ENCODE measurements at places on chromosomes 12 and 14.

GRCh38 chr12:102008615-102009126 lies 53.1 kb downstream of the WASHC3 start:
- DNase-seq = no peak

GRCh38 chr14:98160901-98161300 lies 1111.1 kb downstream of the BCL11B start:
- no peak for DNase-seq

GRCh38 chr12:754473-754820 lies 2.1 kb downstream of the WNK1 start:
- no peak for DNase-seq

DNA sequence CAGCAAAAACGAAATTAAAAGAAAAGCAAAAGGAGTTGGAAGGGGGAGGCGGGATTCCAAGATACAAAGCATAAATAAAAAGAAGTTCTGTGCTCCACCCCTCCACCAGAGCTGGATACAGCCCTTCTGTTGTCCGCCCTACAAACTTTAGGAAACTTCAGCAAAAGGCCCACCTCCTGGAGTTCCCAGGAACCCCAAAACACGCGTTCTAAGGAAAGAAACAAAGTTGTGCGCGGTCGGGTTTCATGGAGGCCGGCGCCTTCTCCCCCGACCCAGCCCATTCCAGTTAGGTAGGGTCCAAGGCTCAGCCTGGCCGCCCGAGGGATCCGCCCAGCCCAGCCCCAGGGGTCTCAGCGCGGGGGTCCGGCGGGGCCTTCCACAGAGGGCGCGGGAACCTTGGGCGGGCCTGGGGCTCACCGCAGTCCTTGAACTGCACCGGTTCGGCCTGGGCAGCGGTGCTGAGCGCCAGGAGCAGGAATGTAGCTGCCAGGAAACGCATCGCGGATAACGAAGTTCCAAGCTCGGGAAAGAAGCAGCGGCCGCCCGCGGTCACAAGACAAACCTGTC lies at the start of gene NPC2:
NPC2 (minus strand) TSS at position 530 of the 567 bp plus-strand sequence; CDS start at position 499, 31 bp downstream.
- DNase-seq = no peak

DNA sequence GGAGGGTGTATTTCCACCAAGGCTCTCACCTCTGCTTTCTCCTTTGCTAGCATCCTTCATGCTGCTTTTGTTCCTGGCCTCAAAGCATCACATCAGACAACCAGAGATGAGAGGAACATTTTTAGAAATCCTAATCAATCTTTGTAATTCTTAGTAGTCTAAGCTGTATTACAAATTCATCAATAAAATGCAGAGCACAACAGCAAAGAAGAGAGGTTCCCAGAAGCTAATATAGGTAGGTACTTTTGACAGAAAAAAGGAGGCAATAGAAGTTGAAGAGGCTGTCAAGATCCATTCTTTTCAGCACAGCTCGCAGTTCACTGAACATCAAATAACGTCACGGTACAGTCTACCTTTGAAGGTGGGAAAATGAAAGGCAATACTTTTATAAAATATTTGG lies 265.2 kb upstream of the SYT1 start:
- no peak for DNase-seq

- no peak for DNase-seq
Observed at GRCh38 chr12:75212072-75212471, 2.4 kb upstream of the KCNC2 start.

GRCh38 chr12:54987611-54988231 lies 3.2 kb upstream of the TESPA1 start:
- DNase-seq = no peak

DNA sequence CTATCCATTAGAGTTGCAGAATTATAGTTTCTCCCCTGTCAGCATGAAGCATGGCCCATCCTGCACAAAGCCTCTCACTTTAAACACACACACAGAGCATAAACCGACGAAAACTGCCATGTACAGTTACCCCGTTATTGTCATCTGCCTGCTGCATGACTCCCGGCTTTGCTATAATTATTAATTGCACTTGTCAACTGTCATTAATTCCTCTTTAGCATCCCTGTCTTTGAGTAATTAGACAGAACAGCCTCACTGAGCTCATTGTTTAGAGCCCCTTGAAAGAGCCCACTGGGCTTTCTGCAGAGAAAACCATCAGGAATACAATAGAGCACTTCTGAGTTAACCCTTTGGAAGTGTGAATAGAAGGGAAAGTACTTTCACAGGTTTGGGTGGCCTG lies 307.2 kb upstream of the SOX5 start:
- no peak for DNase-seq

DNA sequence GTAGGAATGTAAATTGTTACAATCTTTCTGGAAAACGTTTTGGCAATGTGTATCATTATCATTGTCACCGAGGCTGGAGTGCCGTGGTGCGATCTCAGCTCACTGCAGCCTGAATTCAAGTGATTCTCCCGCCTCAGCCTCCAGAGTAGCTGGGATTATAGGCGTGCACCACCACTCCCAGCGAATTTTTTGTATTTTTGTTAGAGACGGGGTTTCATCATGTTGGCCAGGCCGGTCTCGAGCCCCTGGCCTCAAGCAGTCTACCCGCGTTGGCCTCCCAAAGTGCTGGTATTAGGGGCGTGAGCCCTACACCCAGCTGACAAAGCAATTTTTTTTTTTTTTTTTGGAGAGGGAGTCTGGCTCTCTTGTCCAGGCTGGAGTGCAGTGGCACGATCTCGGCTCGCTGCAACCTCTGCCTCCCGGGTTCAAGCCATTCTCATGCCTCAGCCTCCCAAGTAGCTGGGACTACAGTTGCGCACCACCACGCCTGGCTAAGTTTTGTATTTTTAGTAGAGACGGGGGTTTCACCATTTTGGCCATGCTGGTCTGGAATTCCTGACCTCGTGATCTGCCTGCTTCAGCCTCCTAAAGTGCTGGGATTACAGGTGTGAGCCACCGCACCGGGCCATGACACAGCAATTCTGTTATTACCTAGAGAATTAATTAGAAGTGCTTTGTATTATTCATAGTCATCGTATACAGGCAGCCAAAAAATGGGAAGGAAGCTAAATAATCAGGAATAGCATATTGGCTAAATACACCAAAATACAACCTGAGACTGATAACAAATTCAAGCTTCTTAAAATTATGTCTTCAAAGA lies 1.2 kb downstream of the ACTR6 start:
- no peak for DNase-seq

- DNase-seq = peak; percentile 67
Observed at GRCh38 chr12:91811481-91812287, 334.0 kb downstream of the BTG1 start.

GRCh38 chr12:91813701-91814100 lies 331.9 kb downstream of the BTG1 start:
- DNase-seq = peak; percentile 52

- peak; percentile 90 for DNase-seq
Observed at GRCh38 chr12:8156845-8157244, at the start of gene ZNF705A. Gene ZNF705A, plus strand, starts transcription at chr12:8157015. Its CDS starts 15,611 bp downstream, at chr12:8172626.

GRCh38 chr14:72852194-72852593 lies 41.7 kb downstream of the DPF3 start:
- no peak for DNase-seq

GRCh38 chr12:11793921-11794710 lies 144.6 kb downstream of the ETV6 start:
- DNase-seq = no peak

DNA sequence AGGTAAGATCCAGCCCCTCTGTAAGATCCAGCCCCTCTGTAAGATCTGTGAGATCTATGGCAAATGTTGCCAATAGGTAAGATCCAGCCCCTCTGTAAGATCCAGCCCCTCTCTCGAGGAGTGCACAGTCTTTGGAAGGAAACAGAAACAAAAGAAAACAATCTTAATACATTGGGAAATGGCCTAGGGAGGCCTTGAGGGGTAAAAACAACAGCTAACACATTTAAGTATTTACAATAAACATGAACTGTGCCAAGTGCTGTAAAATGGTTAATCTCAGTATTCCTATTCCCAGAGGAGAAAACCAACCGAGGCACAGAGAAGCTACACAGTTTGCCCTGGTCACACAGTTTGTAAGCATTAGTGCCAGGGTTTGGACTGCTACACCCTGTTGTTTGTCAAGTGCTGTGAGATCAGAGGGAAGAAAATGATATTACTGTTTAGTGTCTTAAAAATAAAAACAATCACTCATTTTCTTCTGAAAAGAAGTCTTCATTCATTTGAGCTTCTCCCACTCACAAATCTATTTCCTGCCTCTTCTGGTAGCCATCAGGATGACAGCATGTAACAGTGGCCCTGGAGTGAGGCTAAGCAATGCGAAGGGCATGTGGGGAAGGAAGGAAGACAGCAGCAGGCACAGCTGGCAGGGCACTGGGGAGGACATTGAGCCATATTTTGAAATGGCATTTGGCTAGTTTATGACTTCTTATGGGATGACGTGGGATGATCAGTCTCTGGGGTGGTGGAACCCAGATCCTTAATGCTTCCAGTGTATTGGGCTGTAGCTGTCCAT lies 118.7 kb upstream of the PTPRQ start:
- DNase-seq = no peak

GRCh38 chr14:95126906-95127530 lies 30.3 kb downstream of the DICER1 start:
- DNase-seq = no peak

- no peak for DNase-seq
Observed at GRCh38 chr12:112881602-112882001, 25.2 kb upstream of the OAS1 start.

DNA sequence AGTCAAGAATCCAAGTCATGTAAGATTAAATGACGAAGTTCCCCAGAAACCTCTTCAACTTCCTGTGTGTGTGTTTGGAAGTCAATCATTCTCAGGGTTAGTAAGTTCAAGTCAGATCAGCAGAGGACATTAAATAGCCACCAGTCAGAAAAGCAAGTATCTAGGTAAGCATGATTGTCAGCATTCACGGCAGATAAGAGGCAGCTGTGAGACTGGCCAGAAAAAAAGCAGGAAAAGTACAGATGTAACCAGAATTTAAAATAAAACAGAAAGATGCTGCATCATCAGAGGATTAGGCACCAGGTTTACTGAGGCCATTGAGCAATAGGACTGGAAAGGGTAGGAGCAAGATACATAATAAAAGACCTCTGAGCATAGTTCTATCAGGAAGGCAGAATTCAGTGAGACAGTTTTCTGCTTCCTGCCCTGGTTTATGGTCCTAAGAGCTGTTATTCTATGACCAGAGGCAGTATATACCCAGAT lies 606.9 kb downstream of the FSCB start:
- DNase-seq = no peak

DNA sequence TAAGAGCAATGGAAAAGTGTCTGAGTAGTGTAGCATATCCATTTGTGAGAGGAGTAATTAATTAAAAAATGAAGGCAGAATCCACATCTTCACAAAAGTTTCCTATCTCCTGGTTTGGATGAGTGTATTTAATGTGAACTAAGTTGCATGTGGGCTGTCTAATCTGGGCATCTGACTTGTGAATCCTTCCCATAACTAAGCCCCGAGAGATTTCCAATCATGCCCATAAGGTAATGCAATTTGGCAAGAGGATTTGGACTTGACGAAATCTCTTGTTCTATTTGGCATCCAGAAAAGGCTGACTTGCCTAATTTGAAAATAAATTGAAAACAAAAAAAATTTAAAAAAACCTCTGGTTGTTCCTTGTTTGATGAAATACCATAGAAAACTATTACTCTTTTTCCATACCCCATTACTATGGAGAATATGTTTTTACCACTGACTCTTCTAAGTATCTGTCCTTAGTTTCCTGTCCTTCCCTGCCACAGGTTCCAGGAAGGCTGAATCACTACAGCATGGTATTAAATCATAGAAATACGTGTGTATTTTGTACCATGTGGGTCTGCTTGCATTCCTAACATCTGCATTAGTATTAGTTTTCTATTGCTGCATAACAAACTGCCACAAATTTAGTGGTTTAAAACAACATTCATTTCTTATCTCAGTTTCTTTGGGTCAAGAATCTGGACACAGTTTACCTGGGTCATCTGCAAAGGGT lies 48.4 kb downstream of the ETV6 start:
- DNase-seq = peak; percentile 73

GRCh38 chr14:96797582-96798349 lies 584 bp downstream of the VRK1 start:
- peak; percentile 19 for DNase-seq

GRCh38 chr14:62081012-62081612 lies 318.9 kb downstream of the SNAPC1 start:
- no peak for DNase-seq

DNA sequence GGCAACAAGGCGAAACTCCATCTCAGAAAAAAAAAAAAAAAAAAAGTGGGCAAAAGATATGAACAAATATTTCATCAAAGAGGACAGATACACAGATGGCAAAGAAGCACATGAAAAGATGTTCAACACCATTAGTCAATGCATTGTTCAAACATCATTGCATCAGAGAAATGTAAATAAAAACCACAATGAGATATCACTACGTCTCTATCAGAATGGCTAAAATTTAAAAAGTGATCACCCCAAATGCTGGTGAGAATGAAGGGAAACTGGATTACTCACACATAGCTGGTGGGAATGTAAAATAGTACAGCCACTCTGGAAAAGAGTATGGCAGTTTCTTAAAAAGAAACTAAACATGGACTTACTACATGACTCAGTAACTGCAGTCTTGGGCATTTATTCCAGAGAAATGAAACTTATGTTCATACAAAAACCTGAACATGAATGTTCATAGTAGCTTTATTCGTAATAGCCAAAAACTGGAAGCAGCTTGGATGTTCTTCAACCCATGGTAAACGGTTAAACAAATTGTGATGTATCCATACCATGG lies 3.6 kb downstream of the L2HGDH start:
- no peak for DNase-seq

DNA sequence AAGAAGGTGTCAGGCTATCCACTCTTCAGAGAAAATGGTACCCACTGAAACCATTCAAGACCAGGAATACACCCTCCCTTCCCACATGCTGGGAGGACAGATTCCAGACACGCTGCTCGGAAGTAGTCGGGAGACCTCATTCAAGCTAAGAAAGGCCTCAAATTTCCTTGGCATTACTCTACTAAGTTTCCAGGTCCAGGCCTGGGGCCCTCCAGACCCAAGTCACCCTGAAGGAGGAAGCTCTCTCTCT lies 27.1 kb upstream of the RPLP0 start:
- no peak for DNase-seq

- peak; percentile 42 for DNase-seq
Observed at GRCh38 chr12:88501972-88502938, 78.0 kb downstream of the KITLG start.

- DNase-seq = peak; percentile 39
Observed at GRCh38 chr12:98828802-98829600, 183.9 kb downstream of the APAF1 start.

GRCh38 chr12:71645268-71645667 lies 18.4 kb downstream of the ZFC3H1 start:
- DNase-seq = no peak

Data from fibroblast of skin of right biceps (primary cell).